Foreskin melanocyte (primary cell): ENCODE measurements at places on chromosomes 7 and 10.

- no peak for DNase-seq
Measured at GRCh38 chr10:239109-239508, 103.9 kb downstream of the ZMYND11 start.

DNA sequence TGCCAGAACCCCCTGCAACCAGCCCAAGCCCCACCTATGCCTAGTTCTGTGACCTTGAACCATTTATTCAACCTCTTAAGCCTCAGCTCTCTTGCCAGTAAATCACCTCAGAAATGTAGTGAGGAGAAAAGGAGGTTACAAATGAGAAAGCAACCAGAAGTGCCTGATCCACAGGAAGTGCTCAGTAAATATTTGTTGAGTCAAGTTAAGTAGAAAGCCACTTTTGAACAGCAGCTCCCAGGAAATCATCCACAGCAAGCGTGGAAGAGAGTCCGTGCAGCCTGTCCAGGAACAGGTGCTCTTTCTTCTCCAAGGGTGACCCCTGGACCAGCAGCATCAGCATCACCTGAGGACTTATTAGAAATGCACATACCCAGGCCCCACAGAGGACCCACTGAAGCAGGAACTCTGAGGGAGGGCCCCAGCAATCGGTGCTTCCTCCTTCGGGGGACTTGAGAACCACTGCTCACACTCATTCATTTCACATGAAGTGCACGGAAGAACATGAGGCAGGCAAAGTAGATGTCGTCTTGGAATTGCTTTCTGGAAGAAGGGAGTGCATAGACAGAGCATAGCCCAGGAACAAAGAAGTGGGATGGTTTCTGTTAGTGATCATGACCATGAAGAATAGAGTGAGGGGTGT, 6.3 kb upstream of the C10orf71 start:
- no peak for DNase-seq

GRCh38 chr7:28361551-28361950, 50.8 kb upstream of the CREB5 start:
- peak; percentile 32 for DNase-seq

GRCh38 chr7:45031829-45032228, 31.8 kb downstream of the CCM2 start:
- no peak for DNase-seq

GRCh38 chr7:22667562-22668239, 59.3 kb upstream of the IL6 start:
- no peak for DNase-seq

- DNase-seq = no peak
Measured at GRCh38 chr7:101235050-101235449, 2.6 kb downstream of the CLDN15 start.

GRCh38 chr10:17179002-17179401, 22.5 kb downstream of the TRDMT1 start:
- DNase-seq = no peak

DNA sequence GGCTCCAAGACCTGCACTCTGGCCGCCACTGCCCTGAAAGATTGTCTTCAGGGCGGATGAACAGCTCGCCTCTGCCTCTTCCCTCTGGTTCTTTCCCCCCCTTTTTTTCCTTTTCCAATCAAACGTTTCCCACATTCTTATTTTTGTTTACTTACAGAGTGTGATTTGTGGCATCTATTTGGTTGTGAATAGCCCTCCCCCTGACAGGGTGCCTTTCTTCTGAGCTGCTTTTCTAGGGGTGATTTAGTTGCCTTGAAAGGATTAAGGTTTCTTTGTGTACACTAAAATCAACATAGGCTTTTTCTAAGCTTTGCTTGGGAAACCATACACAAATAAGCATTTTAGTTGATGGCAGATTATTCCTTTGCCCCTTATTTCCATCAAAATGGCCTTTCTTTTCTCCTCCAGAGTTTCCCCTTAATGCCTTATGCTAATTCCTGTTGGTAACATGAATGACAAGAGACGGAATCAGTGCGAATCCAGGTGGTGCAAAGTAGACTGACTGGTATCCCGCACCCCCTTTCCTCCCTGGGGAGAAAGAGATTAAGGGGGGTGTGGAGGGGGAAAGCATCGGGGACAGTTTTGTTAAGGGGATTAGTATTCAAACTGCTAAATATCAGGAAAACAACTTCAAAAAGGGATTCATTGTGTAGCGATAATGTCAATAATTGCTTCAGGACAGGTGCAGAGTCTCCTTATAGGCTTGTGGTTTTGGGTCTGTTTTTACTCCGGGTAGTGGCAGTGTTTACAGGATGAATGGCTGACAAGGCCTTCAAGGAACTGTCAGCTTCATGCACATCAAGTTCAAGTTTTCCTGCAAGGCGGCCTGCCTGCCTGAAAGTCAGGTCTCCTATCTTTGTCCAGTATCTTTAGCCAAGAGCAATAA, 431.6 kb upstream of the GALNT17 start:
- no peak for DNase-seq

- no peak for DNase-seq
Measured at GRCh38 chr10:50523357-50523756, 100.4 kb downstream of the SGMS1 start.

- no peak for DNase-seq
Measured at GRCh38 chr7:1026721-1027161, 17.6 kb upstream of the GPR146 start.

GRCh38 chr10:10828623-10829022, 189.0 kb upstream of the CELF2 start:
- DNase-seq = no peak

- DNase-seq = no peak
Measured at GRCh38 chr10:43108951-43109350, 29.3 kb upstream of the CSGALNACT2 start.

DNA sequence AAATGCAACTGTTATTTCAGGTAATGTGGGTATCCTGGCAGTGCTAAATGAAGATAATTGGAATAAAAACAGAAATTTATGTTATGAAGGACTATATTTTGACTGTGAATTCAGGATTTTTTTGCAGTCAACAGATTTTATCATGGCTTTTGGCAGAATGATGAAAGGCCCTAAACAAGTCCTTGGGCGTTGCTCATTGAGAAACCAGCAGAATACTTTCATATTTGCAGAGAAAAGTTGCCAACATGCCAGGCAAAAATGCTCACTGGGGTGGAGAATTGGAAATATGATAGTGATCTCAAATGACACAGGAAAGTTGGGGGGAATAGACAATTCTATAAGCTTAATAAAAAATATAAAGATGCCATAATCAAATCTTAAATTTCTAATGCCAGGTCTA, 121.1 kb downstream of the GPR85 start:
- DNase-seq = no peak

DNA sequence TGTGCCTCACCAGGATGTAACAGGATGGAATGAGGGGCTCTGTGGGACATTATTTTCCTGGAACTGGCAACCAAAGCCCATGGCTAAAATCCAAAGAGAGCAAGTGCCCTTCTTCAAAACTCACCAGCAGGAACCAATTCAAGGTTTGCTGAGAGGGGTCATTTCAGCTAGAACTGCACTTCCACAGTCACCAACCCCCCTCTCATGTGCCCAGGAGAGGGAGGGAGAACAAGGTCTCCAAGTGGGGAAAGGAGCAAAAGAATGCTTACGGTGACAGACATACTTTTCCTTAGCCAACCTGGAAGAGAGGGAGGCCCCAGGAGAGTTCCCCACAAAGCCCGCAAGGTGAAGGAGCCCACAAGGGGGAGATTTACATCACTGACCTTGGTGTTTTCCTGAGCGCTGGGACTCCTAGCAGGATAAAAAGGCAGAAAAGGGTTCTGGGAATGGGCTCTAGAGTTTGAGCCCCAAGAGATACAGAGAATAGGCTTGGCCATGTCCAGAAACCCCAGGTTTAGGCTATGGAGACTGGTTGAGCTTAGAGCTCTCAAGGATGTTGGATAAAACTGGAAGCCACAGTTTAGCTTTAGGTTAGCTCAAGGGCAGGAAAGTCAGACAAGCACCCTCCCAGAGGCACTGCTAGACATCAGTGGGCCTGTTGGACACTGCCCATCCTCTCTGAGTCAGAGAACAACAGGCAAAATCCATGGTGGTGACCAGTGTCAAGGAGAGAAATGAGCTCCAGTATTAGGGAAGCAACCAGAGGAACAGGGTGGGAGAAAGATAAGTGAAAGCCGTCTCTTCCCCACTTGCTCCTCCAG, 63.9 kb upstream of the GHITM start:
- no peak for DNase-seq

- DNase-seq = no peak
Measured at GRCh38 chr7:26449175-26450165, 157.8 kb downstream of the SNX10 start.

- DNase-seq = no peak
Measured at GRCh38 chr10:89224739-89225443, 17.8 kb upstream of the CH25H start.

GRCh38 chr7:101374990-101375389, 12.3 kb downstream of the COL26A1 start:
- DNase-seq = no peak

DNA sequence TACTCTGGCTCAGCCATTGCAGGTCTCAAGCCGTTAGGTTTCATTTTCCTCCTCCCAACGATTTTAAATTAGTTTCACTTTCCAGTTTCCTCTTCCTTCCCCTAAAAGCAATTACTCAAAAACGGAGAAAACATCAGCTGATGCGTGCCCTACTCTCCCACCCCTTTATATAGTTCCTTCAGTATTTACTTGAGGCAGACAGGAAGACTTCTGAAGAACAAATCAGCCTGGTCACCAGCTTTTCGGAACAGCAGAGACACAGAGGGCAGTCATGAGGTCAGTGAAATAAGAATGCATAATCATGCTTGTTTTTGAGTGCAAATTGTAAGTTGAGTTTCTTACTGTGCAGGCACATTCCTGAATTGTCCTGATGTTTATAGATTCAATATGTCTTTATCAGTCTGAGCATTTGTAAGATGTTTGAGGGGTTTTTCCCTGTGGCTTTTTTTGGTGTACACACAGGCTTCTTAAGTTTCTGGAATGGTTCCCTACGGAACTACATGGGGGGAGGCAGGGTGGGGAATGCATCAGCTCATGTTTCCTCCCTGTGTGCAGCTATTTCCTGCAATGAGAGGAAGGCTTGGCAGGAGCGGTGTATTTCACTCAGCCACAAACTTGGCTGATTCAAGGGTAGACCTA, at the start of gene IFIT3:
Gene IFIT3 (plus strand): TSS at position 195 of the 639 bp plus-strand sequence. CDS start 77 bp downstream, at position 272.
- peak; percentile 83 for DNase-seq

GRCh38 chr7:19508124-19508523, 200.7 kb downstream of the POLR1F start:
- DNase-seq = no peak

DNA sequence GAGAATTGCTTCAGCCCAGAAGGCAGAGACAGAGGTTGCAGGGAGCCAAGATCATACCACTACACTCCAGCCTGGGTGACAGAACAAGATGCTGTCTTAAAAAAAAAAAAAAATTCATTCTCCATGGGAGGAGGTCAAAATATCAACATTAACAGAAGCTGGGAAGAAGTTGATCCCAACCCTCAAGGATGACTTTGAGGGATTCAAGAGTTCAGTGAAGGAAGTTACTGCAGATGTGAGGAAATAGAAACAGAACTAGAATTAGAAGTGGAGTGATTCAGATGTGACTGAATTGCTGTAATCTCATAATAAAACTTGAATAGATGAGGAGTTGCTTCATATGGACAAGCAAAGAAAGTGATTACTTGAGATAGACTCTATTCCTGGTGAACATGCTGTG, 19.7 kb upstream of the RPEL1 start:
- no peak for DNase-seq

- DNase-seq = no peak
Measured at GRCh38 chr7:130365511-130366441, 14.5 kb upstream of the CPA1 start.

DNA sequence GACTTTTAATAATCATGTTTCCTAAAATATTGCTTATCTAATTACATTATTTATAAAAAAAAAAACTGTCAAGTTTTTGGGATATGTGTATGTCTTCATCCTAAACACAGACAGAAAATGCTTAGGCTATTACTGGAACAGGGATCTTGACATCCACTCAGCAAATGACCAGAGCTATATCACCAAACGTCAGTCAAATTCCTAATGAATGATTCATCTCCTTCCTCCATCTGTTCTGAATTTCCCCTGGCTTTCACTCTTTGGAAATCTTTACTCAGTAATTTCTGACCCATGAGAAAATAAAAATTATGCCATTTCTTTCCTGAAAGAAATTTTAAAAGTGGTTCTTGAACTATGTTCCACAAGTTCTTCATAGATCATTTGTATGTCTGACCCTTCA, 552.4 kb upstream of the KCND2 start:
- DNase-seq = peak; percentile 9

DNA sequence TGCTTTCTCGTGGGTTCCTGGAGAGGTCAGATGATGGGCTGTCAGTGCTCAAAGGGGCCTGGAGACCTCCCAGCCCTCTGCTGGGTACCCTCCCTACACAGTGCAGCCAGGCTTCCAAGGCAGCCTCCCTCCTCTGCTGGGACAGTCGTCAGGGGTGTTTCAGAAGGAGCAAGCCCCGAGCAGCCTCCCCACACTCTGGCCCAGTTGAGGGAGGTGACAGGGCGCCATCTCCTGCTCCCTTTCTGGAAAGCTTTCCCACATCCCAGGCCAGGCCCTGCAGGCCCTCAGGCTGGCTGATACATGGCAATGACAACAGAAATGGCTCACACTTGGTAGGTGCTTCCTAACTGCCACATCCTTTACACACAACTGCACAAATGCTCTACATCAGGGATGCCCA, 32.1 kb downstream of the KCNMA1 start:
- no peak for DNase-seq

GRCh38 chr7:23530405-23530804, 1.4 kb downstream of the TRA2A start:
- no peak for DNase-seq

- no peak for DNase-seq
Measured at GRCh38 chr7:151179946-151180345, 7.1 kb downstream of the ASB10 start.

DNA sequence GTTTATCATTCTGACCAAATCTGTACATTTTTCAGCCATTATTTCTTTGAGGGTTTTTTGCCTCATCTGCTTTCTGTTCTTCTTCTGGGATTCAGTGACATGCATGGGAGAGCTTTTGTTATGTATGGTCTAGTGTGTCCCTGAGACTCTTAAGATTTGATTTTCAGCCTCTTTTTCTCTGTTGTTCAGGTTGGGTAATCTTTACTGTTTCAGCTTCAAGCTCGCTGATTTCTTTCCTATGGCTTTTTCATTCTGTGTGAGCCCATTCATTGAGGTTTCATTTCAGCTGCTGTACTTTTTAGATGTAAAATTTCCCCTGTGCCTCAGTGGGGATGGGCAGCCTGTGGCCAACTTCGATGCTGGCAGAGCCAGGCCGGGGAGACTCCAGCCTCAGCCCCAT, 38.1 kb downstream of the FOXK1 start:
- no peak for DNase-seq

DNA sequence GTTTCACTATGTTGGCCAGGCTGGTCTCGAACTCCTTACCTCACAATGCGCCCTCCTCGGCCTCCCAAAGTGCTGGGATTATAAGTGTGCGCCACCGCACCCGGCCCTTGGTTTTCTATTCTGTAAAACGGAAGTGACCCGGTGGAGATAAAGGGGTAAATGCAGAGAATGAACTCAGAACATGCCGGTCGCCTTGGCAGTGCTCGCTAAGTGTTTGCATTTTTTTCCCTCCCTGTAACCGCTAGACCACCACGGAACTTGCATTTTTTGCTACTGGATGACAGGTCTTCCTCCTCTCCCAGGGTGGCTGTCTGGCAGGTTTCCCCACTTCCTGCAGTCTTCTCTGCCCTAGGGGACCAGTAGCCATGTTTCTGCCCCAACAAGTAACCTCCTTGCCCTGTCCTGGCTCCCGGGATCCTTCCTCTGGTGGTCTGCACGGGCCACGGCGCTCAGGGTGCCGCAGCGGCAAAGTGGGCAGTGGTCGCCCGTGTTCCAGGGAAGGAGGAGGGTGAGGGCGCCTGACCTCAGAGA, 18.8 kb upstream of the GNA12 start:
- no peak for DNase-seq

GRCh38 chr7:149334930-149335329, 72.9 kb downstream of the ZNF783 start:
- no peak for DNase-seq

GRCh38 chr7:101506531-101506930, 122.6 kb downstream of the MYL10 start:
- no peak for DNase-seq
